Kidney glomerular epithelial cell (primary cell): ENCODE measurements at places on chromosomes 6 and 20.

- peak; percentile 90 for DNase-seq
These were observed 62.3 kb upstream of the SNX9 start for GRCh38 chr6:157760589-157761330.

DNA sequence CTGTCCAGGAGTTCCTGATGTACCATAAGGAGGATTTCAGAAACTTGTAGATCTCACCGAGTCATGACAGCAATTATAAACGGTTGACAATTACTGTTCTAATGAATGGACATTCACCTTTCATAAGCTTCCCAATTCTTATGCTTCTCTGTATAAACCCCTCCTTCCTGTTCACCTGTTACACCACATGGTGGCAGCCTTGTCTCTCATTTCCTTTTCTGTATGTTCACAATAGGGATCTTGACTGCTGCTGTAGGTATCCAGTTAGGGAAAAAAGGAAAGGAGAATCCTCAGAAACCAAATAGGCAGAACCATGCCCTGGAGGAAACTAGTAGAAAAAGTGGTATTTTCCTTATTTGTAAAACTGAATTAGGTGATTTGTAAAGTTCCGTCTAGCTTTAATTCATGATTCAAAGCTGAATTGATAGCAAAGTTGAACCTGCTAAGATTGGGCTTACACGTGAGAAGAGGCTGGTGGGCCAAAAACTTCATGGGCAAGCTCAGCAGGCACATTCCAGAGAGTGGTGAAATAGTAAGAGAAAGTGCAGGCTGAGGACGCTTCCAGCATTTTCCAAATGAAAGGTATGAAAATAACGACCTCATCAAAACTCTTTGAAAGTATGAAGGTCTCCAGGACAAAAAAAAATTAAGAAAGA lies 29.0 kb upstream of the TBPL1 start:
- peak; percentile 82 for DNase-seq

DNA sequence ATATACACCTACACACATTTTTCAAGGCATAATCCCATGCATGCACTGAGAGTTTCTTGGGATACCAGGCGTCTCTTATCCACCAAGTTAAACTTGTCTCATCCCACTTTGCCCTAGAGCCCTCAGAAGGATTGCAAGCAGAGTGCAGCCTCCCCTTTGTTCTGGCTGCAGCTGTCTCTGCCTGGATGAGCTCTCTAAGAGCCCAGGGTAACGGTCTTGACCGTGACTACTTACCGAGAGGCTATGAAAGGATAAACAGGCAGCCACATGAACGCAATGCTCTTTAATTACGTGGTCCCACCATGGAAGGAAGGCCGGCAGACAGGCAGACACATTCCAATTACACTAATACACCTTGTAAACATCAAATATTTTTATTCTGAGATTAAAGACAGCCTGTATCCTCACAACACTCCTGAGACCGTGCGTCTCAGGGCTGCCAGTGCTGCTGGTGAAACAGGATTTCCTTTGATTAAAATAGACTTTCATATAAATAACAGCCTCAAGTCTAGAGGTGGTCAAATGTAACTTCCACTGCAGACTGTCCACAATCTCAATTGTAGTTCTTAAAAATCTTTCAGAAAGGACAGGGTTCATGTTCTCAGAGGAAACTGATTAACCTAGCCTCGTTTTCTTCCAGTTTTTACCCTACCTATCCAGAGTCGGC lies 210.0 kb upstream of the PRDM1 start:
- DNase-seq, result no peak

GRCh38 chr6:107152638-107153430 lies 37.5 kb upstream of the BEND3 start:
- peak; percentile 53 for DNase-seq

DNA sequence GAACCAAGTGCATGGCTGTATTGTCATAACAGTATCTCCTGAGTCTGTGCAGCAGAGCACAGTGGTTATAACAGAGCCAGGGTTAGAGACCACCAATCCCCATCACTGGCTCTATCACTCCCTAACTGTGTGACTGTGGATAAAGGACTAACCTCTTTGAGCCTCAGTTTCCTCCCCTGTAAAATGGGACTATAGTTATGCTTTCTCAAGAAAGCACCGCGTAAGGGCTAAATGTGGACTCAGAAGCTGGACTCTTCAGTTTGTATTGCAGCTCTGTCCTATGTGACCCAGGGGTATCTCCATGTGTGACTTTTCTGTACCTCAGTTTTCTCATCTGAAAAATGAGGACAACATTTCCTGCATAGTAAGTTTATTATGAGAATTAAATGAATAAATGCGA lies 59.9 kb downstream of the TRAM2 start:
- DNase-seq, result no peak

DNA sequence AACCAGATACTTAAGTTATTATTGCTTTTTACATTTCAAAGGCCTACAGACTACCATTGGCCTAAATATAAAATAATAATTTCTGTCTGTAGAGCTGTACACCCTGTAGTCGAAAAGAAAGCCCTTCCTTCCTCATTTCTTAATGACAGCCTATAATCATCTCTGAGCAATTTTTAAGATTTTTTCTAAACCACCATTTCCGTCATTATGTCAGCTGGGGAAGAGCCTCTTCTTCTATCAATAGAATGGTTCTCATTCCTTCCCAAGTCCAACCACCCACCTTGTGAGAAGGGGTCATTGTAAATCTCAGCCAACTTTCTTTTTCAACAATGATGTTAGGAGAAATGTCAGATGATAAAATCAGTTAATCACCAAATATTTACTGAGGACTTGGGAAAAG lies 91.8 kb downstream of the PLEKHG1 start:
- no peak for DNase-seq

GRCh38 chr6:136553166-136553787 lies 3.1 kb upstream of the MAP7 start:
- no peak for DNase-seq

DNA sequence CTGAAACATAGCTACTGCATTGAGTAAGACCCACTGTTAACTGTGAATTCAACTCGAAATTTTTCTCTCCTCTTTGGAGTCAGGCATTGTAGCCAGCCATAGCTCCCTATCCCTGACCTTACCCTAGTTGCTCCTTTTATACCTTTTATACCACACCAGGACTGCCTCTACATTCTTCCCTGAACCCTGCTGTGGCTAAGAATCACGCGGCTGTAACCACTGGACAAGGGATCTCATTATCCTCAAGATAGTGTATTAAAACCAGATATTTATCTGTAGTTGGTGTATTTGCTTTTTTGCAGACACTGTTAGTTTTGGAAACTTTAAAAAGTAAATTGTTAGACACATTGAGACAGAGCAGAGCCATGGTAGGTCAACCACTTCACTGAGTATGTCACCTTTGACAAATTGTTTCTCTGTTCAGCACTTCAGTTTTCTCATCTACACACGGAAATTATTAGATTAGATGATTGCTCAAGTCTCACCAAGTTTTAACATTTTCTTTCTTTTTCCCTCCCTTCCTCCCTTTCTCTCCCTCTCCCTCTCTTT lies 171.9 kb upstream of the PRND start:
- DNase-seq, result no peak

- DNase-seq, result no peak
These were observed 286.5 kb upstream of the MAN1A1 start for GRCh38 chr6:119636060-119636459.

- no peak for DNase-seq
These were observed 950 bp downstream of the KCTD20 start for GRCh38 chr6:36443471-36444428.

DNA sequence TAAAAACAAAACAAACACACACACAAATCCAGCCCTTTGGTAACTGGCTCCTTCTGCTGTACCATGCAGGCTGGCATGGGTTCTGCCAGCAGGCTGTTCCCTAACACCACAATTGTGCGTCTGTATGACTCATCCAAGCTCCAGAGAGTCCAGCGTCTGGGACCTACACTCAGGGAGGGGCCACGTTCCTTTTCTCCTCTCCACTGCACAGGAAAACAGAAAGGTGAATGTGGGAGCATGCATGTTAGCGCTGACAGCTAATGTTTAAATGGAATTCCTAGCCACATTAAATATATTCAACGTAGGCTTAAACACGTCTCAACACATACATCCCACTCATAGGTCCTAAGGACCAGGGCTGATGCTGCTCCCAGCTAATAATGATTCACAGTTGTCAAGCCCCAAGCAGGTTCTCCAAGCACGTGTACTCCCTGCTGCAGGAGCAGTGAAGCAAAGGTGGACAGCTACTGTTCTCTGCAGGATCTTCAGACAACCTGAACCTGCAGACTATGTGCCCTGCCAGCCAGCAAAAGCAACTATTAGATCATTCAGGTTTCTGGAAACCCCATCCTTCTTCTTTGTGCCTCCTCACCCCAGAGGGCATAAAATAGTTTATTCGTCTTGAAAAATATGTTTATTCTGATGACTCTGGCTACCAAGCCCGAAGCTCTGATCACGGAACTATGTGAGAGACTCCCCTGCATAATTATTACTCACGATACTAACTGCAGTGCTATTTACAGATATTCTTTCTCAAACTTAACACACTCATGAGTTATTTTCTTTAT lies 20.9 kb downstream of the MAP1LC3A start:
- peak; percentile 84 for DNase-seq

GRCh38 chr6:21949211-21949801 lies 347.5 kb downstream of the PRL start:
- peak; percentile 78 for DNase-seq

- DNase-seq, result no peak
These were observed 34.2 kb downstream of the CLVS2 start for GRCh38 chr6:123030282-123030681.
